ENCODE measurements at places on chromosomes 1 and 21.

GRCh38 chr1:245248231-245248731, 93.5 kb downstream of the KIF26B start:
- DNase-seq = no peak

DNA sequence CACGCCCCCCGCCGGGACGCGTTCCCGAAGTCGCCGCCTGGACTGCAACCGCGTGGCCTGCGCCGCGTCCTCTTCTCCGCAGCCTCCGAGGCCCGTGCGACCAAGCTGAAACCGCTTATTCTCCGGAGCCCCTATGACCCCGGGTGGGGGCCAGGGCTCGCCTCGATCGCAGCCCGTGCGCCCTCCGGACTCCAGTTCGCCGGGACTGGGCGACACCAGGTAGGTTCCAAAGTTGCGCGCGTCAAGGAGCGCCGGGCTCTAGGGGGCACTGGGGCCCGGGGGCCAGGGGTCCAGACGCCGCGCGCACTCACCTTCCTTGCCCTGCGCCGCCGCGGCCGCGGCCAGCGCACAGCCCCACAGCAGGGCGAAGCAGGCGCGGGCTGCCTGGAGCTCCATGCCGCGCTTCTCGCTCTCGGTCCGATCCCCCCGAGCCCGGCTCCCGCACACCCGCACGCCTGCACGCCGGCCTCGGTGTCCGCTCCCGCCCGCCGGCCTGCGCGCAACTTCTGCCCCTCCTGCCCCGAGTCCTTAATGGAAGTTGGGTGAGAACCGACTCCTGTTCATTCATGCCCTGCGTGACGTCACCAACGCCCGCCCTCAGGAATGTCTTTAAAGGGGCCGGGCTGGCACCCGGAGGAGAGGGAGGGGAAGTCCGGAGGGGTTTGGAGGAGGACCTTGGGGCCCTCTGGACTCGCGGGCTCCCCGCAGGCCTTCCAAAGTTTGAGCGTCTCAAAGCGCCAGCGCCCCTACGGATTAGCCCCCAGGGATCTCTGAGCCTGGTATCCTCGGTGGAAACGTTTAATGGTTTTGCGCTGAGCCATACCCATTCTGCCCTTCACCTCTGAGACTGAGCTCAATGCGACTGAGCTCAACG, at the start of gene EPHA2:
TSS of gene EPHA2 (minus strand) at position 533 of the 874 bp plus-strand sequence. CDS start at position 396, 137 bp downstream.
- DNase-seq = no peak

- no peak for DNase-seq
Observed at GRCh38 chr21:36450511-36450910, 29.4 kb downstream of the CLDN14 start.

GRCh38 chr1:184075055-184076029, 23.8 kb downstream of the TSEN15 start:
- no peak for DNase-seq

- no peak for DNase-seq
Observed at GRCh38 chr1:59266180-59266926, 30.5 kb upstream of the FGGY start.

- no peak for DNase-seq
Observed at GRCh38 chr1:205729945-205730610, 19.9 kb downstream of the NUCKS1 start.

- no peak for DNase-seq
Observed at GRCh38 chr1:91548376-91549040, 47.9 kb downstream of the CDC7 start.

GRCh38 chr1:24393892-24394291, 19.7 kb downstream of the STPG1 start:
- no peak for DNase-seq

GRCh38 chr1:119631433-119632102, 16.5 kb downstream of the ZNF697 start:
- DNase-seq = no peak

DNA sequence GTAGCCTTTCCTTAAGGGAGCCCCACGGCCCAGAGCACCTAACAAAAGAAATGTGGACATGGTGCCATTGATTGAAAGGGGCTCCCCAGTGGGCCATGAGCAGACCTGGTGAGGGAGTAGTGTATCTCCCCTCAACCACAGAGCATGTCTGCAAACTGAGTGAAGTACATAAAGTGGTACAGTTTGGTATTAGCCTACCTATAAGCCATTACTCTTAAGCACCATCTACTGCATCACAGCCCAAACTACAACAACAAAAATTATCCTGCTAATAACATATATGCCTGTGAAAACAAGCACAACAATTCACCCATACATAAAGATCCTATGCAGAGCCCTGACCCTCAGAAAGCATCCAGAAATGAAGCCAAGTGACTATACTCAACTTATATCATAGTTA, 407.8 kb downstream of the PTPRC start:
- DNase-seq = no peak

DNA sequence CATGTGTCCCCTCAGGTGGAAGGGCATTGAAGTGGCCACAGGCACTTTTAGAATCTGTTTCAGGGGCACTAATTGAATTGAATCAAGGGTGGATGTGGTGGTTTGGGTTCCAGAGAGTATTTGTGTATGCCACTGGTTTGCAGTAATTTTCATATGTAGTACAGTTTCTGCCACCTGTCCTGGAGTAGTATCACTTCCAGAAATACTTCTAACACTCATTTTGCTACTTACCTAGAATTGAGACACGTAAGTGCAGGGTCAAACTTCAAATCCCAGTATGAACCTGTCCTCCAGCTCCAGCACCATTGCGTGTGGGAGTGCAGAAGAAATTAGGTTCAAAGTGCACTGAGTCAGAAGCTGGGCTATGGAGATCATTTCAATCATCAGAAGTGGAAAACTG, 26.8 kb downstream of the RSPH1 start:
- DNase-seq = no peak

DNA sequence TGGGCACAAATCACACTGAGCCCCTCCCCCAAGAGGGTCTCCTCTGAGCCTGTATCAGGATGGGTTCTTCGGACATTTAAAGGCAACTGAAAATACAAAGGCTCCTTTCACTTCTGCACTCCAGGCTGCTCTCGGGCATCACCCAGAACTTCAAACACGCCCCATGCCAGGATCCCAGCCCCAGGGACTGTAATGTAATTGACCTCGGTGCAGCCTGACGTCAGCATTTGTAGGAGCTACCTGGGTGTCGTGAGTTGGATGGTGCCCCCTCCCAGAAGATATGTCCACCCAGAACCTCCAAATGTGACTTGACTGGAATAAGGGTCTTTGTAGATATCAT, 95.2 kb downstream of the PSMG1 start:
- no peak for DNase-seq

- DNase-seq = no peak
Observed at GRCh38 chr1:111442457-111442856, 6.6 kb downstream of the WDR77 start.

DNA sequence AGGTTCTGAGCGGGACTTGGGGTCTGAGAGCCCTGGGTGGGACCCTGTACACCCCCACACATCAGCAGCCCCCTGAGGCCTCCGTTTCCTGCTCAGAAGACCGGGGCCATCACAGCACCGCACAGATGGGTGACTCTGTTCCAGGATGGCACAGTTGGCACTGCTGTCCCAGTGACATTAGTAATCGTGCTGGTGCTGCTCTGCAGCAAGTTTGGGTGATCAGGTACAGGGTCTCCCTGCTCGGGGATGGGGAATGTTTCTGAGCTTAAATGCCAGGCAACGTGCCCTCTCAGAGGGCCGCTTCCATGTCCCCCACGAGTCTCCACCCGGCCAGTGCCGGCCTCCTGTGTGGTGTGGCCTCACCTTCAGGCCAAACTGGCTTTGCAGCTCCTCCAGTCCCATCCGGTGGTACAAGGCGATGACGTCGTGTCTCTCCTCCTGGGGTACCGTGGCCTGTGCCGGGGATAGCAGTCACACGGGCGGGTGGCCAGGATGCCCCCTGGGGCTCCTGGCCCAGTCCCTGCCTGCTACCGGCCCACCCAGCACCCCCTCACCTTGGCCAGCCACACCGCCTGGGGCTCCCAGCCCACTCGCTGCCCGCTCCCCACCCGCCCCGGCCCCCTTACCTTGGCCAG, 17.1 kb downstream of the PRXL2B start:
- DNase-seq = no peak

DNA sequence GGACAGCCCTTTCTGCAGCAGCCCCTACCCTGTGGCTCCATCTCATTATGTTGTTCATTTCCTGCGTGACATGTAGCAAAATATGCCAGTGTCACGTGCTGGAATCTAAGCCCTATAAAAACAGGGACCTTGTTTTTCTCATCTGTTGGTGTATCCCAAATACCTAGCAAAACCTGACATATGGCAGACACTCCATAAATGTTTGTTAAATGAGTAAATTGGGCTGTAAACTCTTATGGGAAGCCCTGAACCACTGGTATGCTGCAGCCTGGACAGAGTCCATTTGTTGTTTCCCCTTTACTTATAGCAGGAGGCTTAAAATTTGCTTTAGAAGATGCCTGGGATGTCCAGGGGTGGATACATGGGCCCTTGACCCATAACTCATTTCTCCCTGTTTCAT, 363.8 kb downstream of the NPHP4 start:
- DNase-seq = no peak

DNA sequence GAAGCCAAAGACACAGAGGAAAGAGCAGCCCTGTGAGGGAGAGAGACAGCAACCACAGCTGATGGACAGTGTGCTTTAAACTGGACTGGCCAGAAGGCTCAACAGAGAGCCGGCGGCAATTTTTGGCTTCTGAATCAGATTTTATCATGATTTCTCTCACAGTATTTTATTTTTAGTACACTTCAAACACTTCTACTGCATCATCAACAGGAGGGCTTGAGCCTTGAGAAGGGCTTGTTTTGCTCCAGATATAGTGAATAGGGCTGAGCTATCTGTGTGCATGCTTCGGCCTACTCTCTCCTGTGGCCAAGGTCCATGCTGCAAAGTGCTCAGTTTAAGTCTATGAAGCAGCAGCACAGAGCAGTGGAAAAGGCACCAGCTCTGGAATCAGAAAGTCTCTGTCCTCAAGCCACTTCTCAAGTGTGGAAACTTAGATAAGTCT, 33.3 kb downstream of the ADCY10 start:
- DNase-seq = no peak

DNA sequence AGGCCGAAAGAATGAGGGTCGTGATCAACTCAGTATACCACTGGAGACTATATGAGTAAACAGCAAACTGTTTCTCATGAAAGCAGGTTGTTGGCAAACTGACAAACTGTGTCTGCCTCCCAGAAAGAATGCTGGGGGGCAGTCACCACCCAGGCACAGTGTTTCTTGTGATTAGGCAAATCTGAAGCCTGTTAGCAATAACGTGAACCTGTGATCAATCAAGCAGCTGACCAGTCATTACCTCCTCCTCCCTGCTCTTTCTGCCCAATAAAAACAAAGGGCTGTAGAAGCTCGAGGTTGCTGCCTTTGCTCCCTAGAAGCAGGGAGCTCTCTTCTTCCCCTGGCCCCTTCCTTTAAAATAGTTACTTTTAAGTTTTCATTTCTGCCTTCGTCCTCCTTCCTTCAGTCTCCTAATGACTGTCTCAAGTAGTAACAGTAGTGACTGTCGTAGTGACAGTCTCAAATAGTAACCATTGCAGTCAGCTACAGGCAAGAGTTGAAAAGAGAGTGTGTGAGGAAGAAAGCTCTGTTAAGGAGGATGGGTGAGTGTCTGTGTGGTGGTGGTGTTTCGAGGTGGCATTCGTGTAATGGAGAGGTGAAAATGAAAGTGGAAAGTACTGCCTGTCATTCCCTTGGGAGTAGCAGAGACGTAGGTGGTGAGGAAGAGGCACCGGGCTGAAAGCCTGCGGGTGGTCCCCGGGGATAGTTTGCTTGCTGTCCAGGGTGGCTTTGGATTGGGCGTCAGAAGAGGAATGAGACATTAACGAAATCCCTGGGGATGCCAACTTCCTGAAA, 14.5 kb downstream of the HHAT start:
- no peak for DNase-seq

DNA sequence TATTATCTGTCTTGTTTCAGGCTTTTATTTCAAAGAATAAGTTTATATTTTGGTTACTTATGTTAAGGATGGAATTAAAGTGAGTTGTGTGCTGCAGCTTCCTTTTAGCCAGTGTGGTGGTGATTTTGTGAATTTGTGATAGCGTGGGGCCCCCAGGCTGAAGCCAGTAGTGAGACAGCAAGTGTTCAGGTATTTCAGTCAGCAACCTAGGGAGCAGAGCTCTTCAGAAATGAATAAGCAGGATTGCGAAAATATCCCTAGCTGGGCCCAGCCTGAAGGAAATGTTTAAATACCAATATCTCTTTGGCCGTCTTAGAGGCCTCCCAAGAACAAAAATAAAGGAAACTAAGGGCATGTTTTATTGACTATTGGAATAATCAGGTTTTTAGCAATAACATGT, 150.8 kb upstream of the C1orf105 start:
- DNase-seq = no peak

- DNase-seq = no peak
Observed at GRCh38 chr1:226123591-226124471, 61.3 kb downstream of the H3-3A start.

DNA sequence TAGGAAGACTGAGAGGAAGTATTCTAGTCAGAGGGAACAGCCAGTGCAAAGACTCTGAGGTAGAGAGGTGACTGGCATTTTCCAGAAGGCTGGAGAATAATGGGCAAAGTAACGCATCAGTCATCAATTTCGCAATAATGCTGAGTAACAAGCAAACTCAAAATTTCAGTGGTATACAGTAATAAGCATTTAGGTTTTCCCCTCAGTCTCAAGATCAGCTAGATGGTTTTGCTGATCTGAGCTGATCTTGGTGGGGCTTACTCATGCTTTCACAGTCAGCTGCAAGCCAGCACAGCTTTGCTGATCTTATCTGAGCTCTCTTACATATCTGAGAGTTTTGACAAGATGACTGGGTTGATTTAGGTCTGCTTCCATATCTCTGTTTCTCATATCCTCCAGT, 108.7 kb downstream of the TSEN15 start:
- no peak for DNase-seq

DNA sequence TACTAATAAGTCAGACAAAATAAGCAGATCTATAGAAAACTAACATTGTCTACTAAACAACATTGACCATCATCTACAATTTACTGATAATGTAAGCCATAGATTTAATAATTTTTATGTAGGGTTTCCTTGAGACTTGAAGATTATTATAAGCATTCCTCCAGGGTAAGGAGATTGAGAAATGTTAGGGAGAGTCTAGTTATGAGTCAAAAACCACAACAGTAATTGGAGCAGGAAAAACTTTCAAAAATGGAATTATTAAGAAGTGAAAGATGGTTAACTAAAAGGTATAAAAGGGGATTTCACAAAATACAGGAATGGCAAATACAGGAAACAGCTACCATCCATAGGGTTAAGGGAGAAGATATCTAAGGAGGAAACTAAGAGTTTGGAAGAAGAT, 12.4 kb upstream of the UHMK1 start:
- DNase-seq = no peak

GRCh38 chr1:95535614-95536013, 301.6 kb downstream of the RWDD3 start:
- no peak for DNase-seq

Data from stimulated activated CD8-positive, alpha-beta memory T cell treated with anti-CD3 and anti-CD28 coated beads, Interleukin-7, amount 100 ng/mL, for 1 hour (primary cell).